ENCODE measurements at places on chromosomes 6 and 20.

GRCh38 chr6:53584726-53585125 is 39.8 kb upstream of the GCLC start:
- no peak for DNase-seq

GRCh38 chr6:53715434-53715833 is 49.9 kb upstream of the KLHL31 start:
- DNase-seq = no peak

GRCh38 chr20:8874437-8874836 is 194.4 kb upstream of the PLCB4 start:
- no peak for DNase-seq

DNA sequence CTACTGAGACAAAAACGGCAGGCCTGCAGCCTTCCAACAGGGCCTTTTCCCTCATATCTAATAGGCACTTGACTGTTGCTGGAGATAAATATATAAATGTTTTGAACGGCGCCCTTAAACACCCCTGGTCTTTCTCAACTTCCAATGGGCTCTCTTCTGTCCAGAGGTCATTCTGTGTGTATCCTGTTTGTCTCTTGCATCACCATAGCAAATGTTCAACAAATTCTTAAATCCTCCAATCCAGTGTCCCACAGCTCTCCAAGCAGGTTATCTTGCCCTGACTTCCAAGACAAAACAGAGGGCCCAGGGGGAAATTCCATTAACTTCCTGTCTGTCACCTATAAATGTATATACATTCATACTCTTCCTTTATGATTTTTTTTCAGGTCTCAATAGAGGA is 62.0 kb downstream of the OR2J2 start:
- DNase-seq = no peak

DNA sequence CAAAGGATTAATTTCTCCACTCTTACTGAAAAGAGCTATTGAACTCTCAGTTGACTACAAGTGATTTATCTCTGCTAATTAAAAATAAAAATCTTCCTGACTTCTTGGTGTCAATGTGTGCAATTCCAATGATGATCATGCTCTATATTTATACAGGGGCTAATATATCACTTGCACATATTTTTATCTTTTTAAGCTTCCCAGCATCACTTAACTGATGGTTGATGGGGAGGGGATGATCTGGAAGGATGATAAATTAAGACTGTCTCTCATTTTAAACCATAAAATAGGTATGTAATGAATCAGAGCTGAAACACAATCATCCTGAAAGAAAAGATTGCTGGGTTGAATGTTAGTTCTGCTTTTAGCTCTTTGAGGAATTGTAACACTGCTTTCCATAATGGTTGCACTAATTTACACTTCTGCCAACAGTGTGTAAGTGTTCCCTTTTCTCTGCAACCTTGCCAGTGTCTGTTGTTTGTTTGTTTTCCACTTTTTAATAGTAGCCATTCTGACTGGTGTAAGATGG is 169.6 kb upstream of the ECI2 start:
- DNase-seq = no peak

DNA sequence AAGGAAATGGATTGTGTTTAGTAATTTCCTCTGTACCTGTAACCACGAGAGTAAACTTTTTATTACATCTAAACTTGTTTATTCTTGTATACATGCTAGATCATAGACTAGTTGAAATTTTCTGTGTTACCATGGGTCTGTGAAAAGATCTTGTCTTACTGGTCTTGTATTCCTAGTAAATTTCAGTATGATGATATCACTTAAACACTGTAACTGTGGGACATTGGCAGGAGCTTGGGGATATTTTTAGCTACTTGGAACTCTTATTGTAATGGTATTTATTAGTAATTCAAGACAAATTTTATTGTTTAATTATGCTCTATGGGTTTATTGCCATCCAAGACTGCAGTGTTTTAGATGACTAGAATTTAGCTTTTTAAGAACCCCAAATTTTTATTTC is 25.9 kb upstream of the TULP4 start:
- no peak for DNase-seq

GRCh38 chr6:30613251-30614043 is 3.6 kb downstream of the PPP1R10 start:
- no peak for DNase-seq

DNA sequence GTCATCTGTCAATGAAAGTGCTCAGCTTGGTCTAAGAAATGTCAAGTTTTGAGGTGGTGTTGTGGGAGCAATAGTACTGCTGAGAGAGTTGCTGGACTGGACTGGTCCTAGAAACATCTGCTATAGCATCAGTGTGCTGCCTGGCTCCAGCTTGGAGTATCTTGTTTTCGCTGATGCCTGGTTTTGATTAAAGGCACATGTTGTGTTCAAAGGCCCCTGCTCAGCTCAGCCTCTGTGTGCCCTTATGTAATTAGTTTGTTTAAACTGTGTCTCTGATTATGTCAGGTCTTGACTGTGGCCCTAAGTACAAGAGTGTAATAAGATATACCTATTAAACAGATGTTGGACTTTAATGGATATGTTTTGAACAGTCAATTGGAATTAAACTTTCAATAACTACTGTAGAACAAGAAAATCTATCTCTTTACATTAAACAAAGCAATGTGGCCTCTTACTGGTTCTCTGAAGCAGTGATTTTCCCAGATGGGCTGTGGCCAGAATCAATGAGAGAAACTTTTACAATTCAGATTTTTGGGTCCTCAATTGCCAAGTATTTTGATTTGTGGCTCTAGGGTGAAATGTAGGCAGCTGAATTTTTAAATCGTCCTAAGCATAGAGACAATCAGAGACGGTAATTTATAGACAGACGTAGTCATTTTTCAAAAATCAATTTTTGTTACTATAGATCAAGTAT is 668.2 kb downstream of the DHX35 start:
- DNase-seq = peak; percentile 28

DNA sequence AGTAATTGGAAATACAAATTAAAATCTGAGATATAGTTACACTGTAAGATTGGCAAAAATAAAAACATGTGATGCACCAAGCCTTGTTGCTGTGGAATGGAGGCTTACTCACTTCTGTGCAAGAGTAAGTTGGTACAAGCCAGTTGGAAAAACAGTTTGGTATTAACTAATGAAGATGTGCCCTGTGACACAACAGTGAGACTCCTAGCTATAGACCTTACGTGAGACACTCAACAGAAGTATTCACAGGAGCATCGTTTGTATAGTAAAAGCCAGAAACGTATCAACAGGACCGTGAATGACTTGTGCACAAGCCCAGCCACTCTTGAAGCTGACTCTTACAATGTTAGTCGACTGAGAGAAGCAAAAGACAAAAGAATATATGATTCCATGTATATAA is 14.6 kb downstream of the NAA20 start:
- DNase-seq = no peak

- no peak for DNase-seq
Measured at GRCh38 chr6:95274686-95275235, 302.6 kb upstream of the MANEA start.

- no peak for DNase-seq
Measured at GRCh38 chr6:115717062-115717461, 343.6 kb downstream of the FRK start.

DNA sequence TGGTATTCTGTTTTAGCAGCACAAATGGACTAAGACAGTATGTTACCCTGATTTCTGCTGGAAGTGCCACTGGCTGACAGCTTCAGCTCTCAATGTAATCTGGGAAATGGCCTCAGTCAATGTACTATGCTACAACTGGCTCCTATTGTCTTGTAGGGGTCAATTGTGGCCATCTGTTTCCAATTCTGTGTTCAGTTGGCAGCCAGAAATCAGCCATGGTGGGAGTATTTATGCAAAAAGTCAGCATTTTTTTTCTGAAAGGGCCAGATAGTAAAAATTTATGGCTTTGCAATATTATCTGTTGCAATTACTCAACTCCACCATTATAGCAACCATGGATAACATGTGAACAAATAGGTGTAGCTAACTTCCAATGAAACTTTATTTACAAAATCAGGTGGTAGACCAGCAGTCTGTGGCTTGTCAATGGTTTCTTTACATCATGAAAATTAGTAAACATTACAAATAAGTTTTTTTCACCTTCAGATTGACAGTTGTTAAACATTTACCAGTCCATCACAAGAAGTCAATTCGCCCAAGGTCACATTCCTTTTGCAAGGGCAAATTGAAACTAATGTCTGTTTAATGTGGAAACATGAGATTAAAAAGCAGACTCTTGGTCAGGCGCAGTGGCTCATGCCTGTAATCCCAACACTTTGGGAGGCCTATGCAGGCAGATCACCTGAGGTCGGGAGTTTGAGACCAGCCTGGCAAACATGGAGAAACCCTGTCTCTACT is 58.3 kb upstream of the TSHZ2 start:
- no peak for DNase-seq

DNA sequence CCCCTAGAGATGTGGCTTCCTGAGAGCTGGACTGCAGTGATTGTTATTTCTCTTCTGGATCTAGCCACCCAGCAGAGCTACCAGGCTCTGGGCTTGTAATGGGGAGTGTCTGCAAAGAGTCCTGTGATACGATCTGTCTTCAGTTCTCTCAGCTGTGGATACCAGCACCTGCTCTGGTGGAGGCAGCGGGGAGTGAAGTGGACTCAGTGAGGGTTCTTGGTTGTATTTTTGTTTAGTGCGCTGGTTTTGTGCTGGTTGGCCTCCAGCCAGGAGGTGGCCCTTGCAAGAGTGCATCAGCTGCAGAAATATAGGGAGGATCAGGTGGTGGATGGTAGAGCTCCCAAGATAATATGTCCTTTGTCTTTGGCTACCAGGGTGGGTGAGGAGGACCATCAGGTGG is 33.7 kb downstream of the PAX1 start:
- DNase-seq = no peak

GRCh38 chr20:12416281-12416680 is 498.6 kb downstream of the BTBD3 start:
- DNase-seq = no peak

DNA sequence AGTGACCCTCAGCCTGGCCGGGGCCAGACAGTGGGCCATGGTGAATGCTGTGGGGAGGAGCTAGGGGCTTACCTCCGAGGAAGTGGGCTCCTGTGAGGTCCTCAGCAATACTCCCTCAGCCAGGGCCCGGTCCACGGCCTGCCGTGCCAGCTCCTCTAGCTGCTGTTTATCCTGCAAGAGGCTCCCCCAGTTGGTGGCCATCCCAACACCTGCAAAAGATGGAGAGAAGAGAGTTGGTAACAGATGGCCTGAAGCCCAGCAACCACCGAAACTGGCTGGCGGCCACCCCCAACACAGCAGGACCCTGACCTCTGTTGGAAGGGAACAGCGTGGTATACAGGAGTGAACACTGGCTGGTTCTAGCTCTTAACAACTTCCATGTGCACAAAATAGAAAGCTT is 4.0 kb downstream of the GSS start:
- DNase-seq = peak; percentile 57

DNA sequence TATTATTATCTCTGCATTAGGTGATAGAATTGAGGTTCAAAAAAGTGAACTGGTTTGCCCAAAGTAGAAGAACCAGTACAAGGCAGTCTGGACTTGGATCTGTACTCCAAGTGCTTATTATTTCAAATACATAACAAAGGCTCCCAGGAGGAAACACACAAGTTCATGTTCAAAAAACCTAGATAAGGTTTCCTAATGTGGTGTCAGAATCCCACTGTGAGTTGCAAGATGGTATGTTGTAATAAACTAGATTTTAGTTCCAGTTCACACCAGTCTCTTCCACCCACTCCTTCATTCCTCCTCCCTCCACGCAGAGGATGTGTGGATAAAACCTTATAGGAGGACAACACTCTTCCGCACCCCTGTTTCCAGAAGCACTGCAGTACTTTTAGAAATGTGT is 42.8 kb downstream of the KIAA0319 start:
- no peak for DNase-seq

DNA sequence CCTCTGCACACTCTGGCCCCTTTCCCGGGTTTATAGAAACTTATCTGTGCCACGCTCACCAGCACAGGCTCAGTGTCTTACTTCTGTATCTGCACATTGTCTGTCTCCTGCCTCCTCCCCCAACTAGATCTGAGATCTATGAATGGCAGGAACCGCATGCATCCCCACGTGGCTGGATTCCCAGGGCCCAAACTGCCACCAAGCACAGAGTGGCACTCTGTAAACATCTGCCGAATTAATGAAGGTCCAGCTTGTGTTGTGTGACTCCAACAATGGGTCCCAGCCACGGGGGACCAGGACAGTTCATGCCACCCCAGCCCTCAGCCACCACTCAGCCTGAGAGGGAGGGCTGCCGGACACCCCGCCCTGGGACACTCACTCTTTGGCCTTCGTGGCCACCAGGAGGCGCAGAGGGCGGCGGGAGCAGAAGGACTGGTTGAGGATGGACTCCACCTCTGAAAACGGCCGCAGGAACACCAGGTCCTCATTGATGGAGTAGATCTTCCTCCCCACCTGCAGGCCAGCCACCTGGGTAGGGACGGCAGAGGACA is 171.1 kb downstream of the PREX1 start:
- no peak for DNase-seq

GRCh38 chr20:25277941-25278521 is 30.1 kb downstream of the PYGB start:
- DNase-seq = no peak

- DNase-seq = no peak
Measured at GRCh38 chr6:155881826-155882526, 426.3 kb upstream of the NOX3 start.

- no peak for DNase-seq
Measured at GRCh38 chr20:52226370-52226769, 34.8 kb upstream of the ZFP64 start.

GRCh38 chr6:109183109-109183650 is 87.9 kb downstream of the CEP57L1 start:
- DNase-seq = no peak

DNA sequence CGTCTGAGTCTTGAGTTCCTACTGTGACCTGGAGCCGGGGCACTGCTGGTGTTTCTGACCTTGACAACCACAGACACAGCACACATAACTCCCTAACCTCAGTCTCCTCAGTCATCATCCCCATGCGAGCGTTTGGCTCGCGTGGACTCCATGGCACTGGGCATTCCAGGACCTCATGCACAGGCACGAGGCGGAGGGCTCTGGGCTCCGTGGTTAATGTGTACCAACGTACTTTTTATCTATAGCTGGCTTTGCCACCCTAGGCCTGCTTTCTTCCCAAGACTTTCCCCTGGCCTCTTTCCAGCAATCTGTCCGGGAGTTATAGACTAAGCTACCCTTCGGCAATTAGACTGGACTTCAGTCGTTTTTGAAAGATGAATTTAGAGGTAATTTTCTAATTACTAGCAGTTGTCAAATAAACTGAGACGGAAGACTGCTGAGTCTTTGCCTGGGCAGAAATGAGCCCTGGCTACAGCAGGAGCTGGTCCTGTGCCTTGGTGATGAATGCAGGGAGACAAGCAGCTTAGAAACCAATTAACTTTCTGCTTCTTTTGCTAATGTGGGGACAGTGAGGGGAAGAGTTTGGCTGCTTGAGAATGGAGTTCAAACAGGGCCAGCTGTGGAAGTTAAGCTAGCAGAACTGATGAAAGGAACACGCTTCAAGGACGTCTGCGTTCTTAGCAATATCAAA is 16.1 kb upstream of the CTCFL start:
- DNase-seq = no peak

GRCh38 chr6:154536255-154536654 is 25.8 kb upstream of the CNKSR3 start:
- DNase-seq = no peak

All from NCI-H1092 treated with DMSO at 0.1 percent for 48 hours (cell line).